ENCODE measurements at places on chromosomes 3 and 15.
A peak's percentile ranks its signal among the peaks of the same experiment; 100 is the strongest.

DNA sequence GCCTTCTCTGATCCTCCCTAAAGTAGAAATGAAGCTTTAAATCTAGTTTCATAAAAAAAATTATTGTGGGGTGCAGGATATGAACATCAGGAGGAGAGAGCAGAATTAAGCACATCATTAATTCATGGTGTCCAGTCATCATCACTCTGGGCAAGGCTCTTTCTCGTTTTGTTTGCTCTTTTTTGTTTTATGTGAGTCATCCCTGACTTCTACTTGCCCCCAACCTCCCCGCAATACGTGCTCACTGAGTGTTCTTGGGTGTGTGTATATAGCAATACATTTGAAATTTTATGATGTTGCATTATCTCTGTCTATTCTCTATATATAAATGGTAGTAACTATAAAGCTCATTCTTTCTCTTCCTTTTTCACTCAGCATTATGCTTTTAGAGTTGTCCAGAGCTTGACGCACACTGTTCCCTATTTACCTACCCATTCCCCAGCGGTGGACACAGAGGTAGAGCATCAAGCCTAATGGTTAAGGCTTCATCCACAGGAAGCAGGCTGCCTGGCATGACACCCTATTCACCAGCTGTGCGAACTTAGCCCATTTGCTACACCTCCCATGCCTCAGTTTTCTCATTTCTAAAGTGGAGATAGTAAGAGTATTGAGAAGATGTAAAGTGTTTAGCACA is 72.3 kb downstream of the CD200R1L start:
- no peaks in the 10 kb centered on the region for H3K27me3 ChIP-seq
- H3K27ac ChIP-seq = peak overlapping the region; percentile 59
- H3K4me3 ChIP-seq = peak overlapping the region; percentile 73
- peaks cover 30% of the 10 kb centered on the region for H3K4me1 ChIP-seq

DNA sequence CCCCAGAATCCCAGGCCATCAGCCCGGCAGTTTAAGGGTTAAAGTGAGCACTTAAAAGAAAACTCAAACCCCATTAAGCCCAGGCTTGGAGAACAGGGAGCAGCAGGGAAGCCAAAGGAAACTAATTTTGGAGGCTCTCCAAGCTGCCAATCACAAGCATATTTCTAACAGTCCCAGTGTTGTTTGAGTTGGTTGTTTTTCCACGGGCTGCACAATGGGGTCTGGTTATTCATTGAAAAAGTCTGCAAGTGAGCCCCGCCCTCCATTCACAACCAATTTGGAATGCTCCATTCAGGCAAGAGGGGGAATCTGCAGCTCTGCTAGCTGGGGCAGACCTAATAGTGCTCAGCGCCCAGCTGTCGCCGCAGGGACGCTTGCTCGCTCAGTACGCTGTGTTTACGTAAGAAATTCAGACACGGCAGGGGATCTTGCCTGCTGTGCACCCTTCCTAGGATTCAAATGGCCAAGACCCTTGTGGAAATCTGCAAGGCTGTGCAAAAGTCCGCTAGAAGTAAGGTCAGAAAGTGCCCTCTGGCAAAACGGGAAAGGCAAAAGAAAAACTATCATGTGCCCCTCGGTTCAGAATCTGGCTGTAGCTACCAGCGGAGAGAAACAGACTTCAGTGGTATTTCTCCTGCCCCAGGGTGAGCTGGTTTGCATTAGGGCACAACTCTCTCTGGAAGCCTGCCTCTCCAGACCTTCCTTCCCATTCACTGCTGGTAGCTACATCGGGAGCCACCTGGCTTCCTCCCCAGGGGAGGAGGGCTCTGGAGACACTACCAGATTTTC is 11.0 kb downstream of the ETV5 start:
- no peak overlapping the region for H3K4me3 ChIP-seq
- no peaks in the 10 kb centered on the region for H3K4me1 ChIP-seq
- DNase-seq = no peak

- no peaks in the 10 kb centered on the region for H3K36me3 ChIP-seq
- no peak overlapping the region for H3K4me3 ChIP-seq
- no peak for DNase-seq
- H3K27me3 ChIP-seq = no peaks in the 10 kb centered on the region
- no peak overlapping the region for H3K27ac ChIP-seq
- no peaks in the 10 kb centered on the region for H3K4me1 ChIP-seq
Measured at GRCh38 chr3:9715136-9715535, 11.5 kb downstream of the CPNE9 start.

DNA sequence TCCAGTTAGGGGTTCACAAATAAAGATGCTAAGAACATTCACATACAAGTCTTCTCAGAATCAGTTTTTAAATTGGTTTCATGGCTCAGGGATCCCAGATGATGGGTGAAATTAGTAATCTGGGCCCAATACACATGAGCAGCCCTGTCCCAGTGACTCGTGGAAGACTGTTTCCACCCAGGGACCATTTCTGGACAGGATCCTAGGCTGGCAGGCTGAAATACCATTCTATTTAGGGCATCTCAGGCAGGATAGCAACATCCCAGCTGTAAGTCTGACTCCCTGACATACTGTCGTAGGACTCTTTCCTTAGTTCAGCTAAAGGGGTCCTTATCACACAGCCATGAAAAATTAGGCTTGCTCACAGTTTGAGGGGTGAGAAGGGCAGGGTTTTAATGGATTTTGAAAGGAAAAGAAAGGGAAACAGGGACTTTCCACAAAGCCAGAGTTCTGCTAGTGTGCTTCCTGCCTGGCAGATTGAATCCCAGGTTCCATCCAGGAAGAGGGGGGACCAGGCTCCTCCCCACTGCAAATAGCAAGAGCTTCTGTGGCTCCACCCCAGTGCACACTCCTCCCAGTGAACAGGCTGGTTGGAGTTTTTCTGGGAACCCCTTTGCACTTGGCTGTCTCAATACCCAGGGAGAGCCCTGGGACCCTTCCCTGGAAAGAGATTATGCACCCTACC is 41.3 kb upstream of the LYZL4 start:
- peaks cover 24% of the 10 kb centered on the region for H3K27me3 ChIP-seq
- no peaks in the 10 kb centered on the region for H3K4me1 ChIP-seq
- no peak for DNase-seq
- H3K36me3 ChIP-seq = no peaks in the 10 kb centered on the region
- H3K4me3 ChIP-seq = no peak overlapping the region

DNA sequence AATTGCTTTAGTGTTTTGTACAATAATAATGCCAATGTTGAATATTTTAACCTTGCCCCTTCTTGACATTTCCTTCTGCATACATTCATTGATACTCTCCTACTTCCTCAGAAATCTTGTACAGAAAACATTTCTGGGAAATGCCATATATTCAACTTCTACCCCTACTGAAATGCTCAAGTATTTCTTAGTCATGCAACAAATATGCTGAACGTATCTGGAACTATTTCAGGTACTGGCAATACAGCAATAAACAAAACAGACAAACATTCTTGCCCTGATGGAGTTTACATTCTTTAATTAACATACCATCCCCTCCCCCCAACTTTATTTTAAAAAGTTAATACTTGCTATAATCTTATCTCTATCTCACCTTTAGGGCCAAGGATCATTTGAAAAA is 147.2 kb downstream of the STAG1 start:
- DNase-seq = no peak
- H3K4me1 ChIP-seq = peaks cover 8% of the 10 kb centered on the region
- no peaks in the 10 kb centered on the region for H3K27me3 ChIP-seq
- H3K4me3 ChIP-seq = no peak overlapping the region
- peak overlapping the region; percentile 41 for H3K27ac ChIP-seq

DNA sequence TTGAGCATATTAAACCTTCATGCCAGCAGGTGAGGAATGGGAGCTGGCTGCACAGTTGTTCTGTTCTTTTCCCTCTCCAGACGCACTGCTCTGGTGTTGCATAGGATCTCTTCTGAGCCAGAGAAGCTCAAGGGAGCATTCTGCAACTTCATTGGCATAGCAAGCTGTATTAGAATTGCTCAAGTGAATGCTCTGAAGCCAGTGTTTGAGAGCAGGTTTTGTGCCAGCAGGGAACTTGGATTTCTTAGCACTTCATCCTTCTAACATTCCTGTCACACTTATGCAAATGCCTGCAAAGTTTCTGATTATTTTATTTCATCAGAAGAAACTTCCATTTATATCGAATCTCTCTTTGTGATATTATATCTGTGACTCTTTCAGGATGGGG is 366.6 kb downstream of the AGBL1 start:
- no peaks in the 10 kb centered on the region for H3K4me1 ChIP-seq
- H3K4me3 ChIP-seq = no peak overlapping the region
- H3K27me3 ChIP-seq = no peaks in the 10 kb centered on the region
- H3K36me3 ChIP-seq = no peaks in the 10 kb centered on the region
- no peak for DNase-seq
- no peak overlapping the region for H3K27ac ChIP-seq

GRCh38 chr3:141334627-141335250 is 33.6 kb upstream of the ZBTB38 start:
- H3K27me3 ChIP-seq = peaks cover 16% of the 10 kb centered on the region
- H3K4me1 ChIP-seq = no peaks in the 10 kb centered on the region
- DNase-seq = no peak
- H3K27ac ChIP-seq = no peak overlapping the region
- no peak overlapping the region for H3K4me3 ChIP-seq
- no peaks in the 10 kb centered on the region for H3K36me3 ChIP-seq

DNA sequence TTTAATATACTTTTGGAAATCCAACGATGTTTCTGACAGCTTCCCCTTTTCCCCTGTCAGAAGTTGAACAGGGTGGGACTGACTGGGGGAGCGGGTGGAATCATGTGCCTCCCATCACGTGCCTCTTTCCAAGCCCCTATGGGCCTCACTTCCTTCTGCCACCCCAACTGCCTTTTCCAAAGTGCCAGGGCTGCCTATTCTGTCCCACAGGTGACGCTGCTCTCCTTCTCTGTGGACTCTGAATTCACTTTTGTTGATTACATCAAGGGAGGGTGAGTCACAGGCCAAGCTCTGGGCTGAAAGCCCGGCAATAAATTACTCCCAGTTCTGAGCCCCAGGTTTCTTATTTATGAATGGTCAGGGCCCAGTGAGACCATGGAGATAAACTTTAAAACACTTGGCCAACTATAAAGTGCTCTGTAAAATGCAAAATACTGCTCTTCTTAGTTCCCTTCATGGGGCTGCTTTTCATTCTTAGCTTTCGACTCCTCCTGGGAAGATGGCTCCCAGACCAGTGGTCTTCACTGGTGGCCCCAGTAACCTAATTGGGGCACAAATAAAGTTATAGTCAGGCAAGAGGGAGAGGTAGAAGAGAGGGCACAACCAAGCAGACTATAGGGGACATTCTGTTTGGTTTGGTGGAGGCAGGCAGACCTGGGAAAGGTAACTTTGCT is 12.3 kb downstream of the CPNE9 start:
- no peaks in the 10 kb centered on the region for H3K36me3 ChIP-seq
- H3K27ac ChIP-seq = no peak overlapping the region
- no peaks in the 10 kb centered on the region for H3K4me1 ChIP-seq
- no peaks in the 10 kb centered on the region for H3K27me3 ChIP-seq
- no peak for DNase-seq

DNA sequence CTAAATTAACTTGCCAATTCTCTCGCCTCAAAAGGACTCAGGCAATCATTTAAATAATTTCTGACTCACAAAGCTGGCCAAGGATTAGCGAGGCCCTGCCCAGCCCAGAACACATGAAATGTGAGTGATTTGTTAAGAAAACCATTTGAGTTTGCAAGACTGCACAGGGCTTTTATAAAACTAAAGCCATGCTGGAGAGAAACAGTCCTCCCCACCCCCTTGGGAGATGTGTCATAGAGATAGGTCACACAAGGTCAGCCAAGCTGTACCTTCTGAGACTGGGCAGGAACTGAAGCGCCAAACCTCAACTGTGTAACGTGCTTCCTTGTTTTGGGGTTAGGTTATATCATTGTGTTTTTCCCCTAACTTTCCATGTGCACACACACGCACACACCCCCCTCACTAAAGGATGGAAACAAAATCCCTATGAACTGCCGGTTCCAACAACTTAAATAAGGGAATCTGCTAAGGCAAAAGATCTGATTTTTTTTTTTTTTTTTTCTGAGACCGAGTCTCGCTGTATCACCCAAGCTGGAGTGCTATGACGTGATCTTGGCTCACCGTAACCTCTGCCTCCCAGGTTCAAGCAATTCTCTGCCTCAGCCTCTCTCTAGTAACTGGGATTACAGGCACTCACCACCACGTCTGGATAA is 8.1 kb downstream of the SPATA12 start:
- peak overlapping the region; percentile 34 for H3K4me3 ChIP-seq
- H3K36me3 ChIP-seq = no peaks in the 10 kb centered on the region
- H3K27ac ChIP-seq = no peak overlapping the region
- H3K27me3 ChIP-seq = peaks cover 21% of the 10 kb centered on the region
- no peaks in the 10 kb centered on the region for H3K4me1 ChIP-seq
